ENCODE measurements at places on chromosomes 1 and 21.

- DNase-seq: no peak
Measured at GRCh38 chr1:45522324-45523104, 830 bp upstream of the PRDX1 start.

DNA sequence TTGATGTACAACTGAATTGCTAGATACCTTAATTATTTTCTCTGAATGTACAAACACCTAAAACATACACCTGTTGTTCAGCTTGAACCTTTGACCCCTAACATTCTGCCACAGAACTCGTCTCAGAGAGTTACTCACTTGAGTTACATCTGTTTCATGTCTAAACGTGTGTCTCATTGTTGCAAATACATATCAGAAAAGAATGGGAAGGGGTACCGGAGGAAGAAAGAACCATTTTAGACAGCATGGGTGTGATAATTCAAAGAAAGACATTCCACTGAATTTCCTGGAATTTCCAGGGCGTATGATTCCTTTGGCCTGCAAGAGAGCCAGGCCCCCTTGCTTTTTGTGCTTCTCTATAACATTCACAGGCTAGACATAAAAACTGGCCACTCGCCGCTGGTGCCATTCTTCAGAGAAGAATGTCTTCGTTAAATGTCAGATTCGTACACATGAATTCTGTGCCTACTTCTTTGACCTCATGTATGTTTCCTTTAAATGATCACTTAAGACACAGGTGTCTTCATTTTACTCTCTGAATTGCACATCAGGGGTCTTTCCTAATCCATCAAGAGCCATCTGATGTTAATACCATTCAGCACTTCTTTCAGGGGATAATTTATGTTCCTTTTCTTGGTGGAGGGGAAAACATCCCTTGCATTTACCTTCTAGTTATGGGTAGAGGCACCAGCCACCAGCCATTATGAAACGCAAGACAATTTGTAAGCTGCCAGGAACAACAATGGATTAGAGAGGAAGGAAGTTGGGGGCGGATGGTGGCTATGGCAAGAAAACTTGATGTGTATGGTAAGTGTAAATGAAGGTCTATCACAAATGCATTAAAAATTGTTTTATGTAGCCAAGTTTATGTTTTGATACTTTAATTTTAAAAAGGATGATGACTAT lies 12.7 kb downstream of the ATF3 start:
- DNase-seq: no peak

DNA sequence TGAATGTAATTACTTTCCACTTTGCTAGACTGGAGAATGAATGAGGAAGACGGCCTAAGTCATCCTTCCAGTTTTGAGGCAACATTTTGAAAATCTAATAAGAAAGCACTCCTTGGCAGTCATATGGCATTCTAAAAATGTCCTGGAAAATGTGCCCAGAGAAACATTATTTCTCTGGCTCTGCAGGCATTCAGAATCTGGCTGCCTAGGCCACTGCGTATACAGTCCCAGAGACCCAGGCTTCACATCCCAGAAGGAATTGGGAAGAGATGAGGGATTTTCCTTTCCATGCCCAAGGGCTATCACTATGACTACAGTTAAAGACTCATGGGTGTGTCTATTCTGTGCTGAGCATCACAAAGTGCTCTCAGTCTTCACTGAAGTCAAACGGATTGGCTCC lies 92.9 kb downstream of the BEND5 start:
- no peak for DNase-seq

DNA sequence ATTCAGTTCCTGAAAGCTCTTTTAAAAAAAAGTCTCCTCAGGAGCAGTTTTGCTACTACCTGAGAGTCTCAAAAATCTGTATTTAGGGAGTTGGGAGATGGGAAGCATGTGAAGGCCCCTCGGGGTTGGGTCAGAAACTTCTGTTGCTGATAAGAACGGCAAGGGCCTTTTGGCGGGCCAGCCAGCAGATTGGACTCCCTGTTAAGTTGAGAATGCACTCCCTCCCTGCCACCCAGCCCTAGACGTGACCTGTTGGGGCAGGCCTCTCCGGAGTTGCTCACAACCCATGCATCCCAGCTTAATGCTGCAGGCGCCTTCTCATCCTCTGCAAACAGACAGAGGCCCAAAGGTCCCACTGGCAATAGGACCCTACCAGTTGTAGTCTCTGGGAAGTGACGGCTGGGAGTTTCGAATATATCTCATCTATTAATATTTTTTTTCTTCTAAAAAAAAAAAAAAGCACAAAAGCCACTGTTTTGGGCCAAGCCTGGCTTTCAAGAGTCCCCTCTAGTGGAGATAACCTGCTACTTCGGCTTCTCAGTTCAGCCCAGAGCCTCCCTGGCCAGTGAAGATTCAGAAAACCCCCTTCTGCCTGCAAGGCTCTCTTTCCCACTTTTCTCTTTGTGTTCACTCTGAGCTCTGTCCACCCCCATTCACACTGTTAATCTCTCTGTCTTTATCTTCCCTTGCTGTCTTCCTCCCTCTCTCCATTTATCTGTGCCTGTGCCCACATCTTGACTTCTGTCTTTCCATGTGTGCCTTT lies 5.3 kb downstream of the PLXNA2 start:
- DNase-seq: no peak

DNA sequence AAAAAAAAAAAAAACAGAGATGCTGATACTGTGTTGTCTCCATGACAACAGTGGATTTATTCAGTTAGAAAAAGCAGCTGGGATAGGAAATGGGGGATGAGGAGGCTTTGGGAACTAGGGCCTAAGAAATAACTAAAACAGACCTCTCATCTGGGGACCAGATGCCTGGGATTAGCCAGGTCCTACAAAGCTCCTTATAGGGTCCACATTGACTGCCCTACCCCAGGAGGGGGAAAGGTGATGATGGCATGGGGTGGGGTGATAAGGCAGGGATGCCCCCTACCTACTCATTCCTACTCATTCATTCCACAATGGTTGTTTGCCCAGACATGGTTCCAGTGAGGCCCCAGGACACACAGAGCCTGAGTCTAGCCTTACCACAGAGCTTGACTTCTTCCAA lies 131.2 kb downstream of the PLXNA2 start:
- no peak for DNase-seq

GRCh38 chr1:227556288-227556687 lies 7.1 kb upstream of the ZNF678 start:
- no peak for DNase-seq

GRCh38 chr1:192399161-192399560 lies 82.4 kb downstream of the RGS21 start:
- no peak for DNase-seq

DNA sequence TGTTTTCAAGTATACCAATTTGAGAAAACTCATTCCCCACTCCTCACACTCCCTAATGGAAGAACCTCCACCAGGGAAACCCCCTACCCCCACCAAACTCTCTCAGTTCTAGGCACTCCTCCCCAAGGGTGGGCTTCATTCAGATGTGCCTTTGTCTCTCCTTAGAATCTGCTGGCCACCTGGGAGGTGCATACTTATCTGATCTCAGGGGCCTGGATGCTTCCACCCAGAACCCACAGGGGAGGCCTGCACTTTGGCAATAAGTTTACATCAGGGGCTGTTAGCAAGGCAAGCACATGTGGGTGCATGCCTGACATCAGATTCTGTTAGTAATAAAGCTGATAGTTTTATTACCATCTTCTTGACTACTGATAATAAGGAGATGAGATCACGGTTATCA lies 32.5 kb upstream of the SLAMF9 start:
- no peak for DNase-seq

DNA sequence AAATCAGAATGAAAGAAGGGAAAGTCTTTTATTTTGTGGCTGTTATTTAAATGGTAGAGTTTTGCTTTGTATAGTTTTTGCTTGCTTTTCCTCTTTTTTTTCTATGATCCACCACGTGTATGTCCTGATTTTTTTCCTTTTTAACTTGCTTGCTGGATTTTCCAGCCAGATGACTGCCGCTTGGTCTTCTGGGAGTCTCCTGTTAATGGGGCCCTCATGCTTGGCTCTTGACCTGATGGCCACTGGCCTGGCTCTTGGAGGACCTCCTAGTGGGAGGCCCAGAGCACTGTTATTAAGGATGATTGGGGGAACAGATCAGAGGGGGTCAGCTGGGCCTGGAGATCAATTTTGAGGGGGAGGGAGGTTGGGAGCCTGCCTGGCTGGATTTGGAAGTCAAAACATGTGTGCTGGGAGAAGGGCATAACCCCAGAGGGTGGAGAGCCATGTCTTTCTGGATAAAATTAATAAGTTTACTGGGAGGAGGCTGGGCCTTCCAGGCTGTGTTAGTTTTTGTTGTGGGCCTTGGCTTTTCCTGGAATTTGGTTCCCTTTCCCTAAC lies 1.2 kb downstream of the FGGY start:
- no peak for DNase-seq

- DNase-seq: no peak
Measured at GRCh38 chr1:76106719-76107235, 32.2 kb downstream of the ST6GALNAC3 start.

- no peak for DNase-seq
Measured at GRCh38 chr1:228925691-228926090, 190.4 kb downstream of the RHOU start.

DNA sequence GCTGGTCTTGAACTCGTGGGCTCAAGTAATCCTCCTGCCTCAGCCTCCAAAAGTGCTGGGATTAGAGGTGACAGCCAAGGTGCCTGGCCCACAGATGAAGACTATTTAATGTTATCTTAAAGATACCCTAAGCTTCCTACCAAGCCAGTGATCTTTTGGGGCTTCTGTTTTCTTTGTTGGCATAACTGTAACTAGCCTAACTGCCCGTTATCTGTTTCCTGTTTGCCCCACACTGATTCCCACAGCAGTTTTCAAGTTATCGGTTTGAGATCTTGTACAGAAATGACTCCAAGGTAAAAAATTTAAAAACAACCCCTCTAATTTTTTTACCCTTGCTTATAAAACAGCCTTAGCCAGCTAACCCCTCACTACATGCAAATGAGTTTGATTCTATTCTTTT lies 12.4 kb downstream of the SELL start:
- DNase-seq: no peak

DNA sequence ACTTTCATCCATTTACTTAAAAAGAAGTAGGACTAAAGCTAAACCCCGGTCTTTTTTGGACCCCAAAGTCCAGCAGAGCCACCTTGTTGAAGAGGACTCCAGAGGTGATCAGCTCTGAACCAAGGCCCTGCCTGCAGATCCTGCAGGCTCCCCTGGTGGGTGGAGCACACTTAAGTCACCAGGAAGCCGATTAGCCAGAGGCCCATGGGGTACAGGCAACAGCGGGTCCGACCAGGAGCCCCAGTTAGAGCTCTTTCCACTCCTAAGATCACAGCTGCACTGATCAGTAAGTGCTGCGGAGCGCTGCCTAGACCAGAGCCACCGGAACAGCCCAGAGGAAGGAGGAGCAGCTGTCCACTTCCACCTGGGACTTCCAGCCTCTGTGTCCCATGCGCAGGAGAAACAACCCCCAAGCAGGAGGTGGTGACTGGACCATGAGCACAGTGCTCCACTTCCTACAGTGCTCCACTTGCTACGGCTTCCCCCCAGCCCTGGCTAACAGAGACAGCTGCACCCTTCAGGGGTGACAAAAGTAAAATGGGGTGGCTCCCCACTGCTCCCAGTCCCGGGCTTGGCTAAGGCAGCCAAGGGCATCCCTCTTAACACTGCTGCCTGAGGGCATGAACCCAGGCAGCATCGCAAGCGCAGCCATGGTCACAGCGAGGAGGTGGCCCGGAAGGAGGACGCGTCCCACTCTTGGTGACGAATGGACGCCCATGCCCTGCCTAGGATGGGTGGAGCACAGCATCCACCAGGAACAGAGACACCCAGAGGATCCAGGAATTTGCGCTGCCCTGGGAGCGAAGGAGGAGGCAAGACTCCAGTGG lies 58.0 kb downstream of the NPHP4 start:
- DNase-seq: no peak

GRCh38 chr1:209800984-209801834 lies 4.7 kb downstream of the IRF6 start:
- no peak for DNase-seq

GRCh38 chr1:62467092-62467491 lies 30.2 kb downstream of the USP1 start:
- no peak for DNase-seq

DNA sequence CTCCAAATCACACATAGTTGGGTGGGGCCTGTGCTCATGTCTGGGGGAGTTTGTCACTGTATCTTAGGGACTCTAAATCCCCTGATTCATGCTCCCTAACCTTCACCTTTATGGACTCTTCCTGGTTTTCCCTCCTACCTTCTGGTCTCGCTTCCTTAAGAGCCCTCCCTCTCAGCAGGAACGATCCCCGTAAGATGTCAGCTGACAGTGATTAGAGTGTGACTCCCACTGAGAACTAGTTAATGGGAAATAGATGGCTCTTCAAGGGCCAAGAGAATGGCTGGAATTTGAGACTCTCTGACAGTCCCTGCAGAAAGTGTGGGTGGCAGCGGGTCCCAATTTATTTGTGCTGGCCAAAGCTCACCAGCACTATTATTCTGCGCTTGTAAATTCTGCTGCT lies 22.0 kb downstream of the LYPD8 start:
- DNase-seq: no peak

DNA sequence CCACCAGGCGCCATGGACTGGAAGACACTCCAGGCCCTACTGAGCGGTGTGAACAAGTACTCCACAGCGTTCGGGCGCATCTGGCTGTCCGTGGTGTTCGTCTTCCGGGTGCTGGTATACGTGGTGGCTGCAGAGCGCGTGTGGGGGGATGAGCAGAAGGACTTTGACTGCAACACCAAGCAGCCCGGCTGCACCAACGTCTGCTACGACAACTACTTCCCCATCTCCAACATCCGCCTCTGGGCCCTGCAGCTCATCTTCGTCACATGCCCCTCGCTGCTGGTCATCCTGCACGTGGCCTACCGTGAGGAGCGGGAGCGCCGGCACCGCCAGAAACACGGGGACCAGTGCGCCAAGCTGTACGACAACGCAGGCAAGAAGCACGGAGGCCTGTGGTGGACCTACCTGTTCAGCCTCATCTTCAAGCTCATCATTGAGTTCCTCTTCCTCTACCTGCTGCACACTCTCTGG lies 3.8 kb downstream of the GJB3 start:
- DNase-seq: no peak

DNA sequence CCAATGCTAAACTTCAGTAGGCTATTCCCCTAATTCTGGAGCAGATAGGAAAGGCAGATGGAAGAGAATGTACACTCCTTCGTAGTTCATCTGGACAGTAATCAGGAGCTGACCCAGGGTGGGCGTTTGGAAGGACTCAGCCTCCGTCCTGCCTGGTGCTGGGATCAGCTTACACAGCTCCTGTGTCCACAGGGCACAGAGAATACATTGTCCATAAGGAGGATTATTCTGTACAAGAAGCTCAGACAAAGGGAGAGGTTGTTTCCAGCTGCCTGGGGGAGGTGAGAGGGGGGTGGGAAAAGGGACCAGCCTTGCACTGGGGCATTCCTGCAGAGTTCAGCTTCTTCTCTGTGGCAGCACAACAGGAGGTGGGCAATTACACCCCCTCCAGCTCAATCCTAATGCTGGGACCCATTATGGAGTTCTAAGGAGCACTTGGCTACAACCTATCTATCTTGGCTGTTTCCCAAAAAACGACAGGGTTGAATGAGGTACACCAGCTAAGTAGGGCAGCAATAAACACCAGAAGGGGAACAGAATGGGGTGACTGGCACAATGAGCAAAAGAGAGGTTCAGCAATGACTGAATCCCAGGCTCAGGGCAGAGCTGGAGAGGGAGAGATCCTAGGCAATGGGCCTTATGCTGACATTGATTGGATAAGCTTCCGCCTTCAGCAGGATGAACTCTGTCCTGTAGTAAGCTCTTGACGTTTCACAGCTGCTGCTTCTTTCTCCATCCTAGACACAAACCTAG lies 7.4 kb downstream of the MED8 start:
- no peak for DNase-seq

GRCh38 chr21:27636656-27637055 lies 669.8 kb upstream of the ADAMTS5 start:
- DNase-seq: no peak

Data from CD4-positive, alpha-beta T cell treated with Interleukin-15 for 1 hour (primary cell).